Fibroblast of skin of left quadriceps (primary cell): ENCODE measurements at places on chromosomes 11 and 22.

GRCh38 chr22:45843986-45844385 lies 133.0 kb downstream of the WNT7B start:
- no peak for DNase-seq

DNA sequence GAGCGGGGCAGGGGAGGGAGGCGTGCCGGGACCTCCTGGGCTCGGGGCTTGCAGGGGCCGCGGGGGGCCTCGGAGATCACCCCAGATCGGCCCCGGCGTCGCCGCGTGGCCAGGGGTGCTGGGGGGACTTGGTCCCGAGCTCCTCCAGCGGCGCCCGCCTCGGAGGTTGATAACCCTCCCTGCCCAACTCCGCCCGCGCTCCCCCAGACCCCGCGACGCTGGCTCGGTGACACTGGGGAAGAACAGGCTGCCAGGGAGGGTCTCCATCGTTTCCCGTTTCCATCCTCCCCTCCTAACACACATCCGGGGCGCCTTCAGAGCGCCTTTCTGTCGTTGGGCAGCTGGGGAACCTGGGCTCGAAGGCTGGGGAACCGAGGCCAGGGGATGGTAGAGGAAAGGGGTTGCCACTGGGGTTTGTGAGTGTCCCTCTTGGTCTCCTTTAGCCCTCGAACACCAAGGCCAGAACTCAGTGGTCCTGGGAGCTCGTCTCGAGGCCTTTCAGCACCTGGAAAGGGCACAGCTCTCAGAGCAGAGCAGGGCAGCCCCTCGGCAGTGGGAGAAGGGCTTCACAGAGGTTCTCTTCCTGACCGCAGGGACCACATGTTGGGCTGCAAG lies 431 bp downstream of the SLC37A2 start:
- DNase-seq: no peak

GRCh38 chr22:35045451-35045850 lies 20.5 kb upstream of the ISX start:
- no peak for DNase-seq

- no peak for DNase-seq
Observed at GRCh38 chr11:121372671-121373429, 79.3 kb upstream of the SORL1 start.

DNA sequence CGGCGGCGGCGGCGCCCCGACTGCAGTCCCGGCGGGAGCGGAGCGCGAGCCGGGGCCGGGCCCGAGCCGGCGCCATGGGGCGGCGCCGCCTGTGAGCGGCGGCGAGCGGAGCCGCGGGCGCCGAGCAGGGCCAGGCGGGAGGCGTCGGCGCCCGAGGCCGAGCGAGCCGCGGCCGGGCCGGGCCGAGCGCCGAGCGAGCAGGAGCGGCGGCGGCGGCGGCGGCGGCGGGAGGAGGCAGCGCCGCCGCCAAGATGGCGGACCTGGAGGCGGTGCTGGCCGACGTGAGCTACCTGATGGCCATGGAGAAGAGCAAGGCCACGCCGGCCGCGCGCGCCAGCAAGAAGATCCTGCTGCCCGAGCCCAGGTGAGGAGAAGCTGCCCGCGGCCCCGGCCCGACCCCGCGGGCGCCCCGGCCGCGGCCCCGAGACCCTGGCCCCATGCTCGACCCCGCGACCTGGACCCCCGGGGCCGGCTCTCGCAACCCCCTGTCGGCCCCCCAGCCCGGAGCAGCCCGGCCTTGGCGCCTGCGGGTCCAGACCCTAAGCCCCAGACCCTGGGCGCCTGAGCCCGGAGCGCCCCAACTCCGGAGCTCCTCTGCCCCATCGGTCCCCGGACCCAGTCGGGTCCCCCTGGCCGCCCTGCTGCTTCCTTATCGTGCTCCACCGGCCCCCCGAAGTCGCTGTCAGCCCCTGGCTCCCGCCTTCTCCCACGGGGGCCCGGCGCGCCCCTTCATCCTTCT lies at the start of gene GRK2:
Gene GRK2 (plus strand): TSS at position 25 of the 739 bp plus-strand sequence. CDS start 227 bp downstream, at position 252.
- no peak for DNase-seq

GRCh38 chr22:47797342-47797945 lies 1035.0 kb downstream of the TBC1D22A start:
- DNase-seq: no peak

- no peak for DNase-seq
Observed at GRCh38 chr11:94781837-94782236, 13.7 kb downstream of the AMOTL1 start.

- DNase-seq: no peak
Observed at GRCh38 chr11:110165039-110165925, 72.1 kb downstream of the ZC3H12C start.

DNA sequence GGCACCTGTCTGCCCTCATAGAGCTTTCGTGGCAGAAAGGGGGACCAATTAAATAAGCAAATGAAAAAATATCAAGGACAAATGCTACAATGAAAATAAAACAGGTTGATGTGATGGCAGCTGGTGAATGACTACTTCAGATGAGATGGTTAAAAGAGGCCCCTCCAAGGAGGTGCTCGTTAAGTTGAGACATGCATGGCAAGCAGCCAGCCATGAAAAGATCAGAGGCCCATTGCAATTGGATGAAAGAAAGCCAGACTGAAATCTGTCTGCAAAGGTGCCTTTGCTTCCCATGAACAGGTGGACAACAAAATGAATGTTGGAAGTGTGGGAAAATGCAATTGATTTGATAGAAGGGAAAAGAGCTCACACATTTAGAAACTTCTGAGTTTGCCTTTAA lies 848 bp upstream of the TRPC6 start:
- DNase-seq: no peak
